ENCODE measurements at places on chromosomes 6 and 20. TPM values are rescaled to one million over a fixed set of nuclear protein-coding genes. Genes with fewer than 3 reads are reported as not detected.

C20orf96 gene
- 3.7 TPM for total RNA-seq

PLEKHG1 gene
- total RNA-seq: 9.4 TPM

DNA sequence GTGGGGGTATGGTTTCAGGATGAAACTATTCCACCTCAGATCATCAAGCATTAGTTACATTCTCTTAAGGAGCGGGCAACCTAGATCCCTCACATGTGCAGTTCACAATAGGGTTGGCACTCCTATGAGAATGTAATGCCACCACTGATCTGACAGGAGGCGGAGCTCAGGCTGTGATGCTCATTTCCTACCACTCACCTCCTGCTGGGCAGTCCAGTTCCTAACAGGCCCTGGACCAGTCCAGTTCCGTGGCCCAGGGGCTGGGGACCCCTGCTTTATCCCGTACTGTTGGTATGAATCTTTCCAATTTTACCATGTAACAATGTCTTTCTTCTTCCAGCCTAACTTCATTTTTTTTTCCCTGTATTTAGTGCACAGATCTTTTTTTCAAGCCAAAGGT, 94.9 kb downstream of the OGFRL1 start:
- DNase-seq: no peak

PROKR2 gene
- total RNA-seq: not detected

DNA sequence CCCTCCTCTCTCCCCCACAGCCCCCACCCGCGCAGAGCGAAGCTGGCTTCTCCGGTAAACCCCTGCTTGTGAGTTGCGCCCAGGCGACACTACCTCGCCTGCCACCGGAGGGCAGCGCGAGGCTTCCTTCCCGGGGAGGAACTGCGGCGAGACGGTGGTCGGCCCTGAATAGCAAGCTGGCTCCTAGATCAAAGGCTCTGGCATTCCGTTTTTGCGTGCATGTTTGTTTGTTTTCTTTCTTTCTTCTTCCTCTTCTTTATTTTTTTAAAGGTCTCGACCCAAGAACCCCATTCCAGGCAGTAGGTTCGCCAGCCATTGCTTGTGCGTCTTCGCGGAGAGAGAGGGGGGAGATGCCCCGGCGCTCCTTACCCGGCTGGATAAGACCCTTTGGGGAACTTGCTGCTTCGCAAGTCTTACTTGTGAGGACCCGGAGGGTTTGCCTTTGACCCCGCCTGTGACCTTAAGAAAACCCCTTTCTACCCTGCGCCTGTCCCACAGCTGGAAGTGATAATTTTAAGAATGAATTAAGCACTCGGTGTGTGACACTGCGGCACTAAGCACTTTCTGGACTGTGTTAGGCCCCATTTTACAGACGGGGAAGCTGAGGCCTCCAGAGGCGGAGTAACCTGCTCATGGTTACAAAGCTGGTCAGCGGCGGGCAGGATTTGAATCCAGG, 92.7 kb upstream of the SIRPA start:
- DNase-seq: no peak

GRCh38 chr6:34051331-34051919, 94.5 kb downstream of the GRM4 start:
- DNase-seq: no peak

DNA sequence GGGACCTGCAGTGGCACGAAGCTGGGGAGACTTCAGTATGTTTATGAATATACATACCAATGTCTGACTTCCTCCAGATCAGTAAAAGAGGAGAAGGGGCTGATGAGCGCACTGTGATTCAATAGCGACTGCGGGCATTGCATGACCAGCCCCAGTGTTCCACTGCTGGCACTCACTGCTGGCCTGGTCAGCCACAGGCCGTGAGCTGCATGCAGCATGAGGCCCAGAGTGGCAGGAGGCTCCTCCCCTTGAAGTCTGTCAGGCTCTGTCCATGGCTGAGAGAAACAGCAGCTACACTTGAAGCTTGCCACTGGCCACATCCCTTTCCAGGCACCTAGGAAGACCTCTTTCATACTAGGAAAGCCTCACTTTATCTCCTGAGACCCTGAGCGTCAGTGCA, 265.9 kb upstream of the CDYL start:
- no peak for DNase-seq

- DNase-seq: no peak
Observed at GRCh38 chr20:15862178-15862577, 711.1 kb downstream of the KIF16B start.

DNA sequence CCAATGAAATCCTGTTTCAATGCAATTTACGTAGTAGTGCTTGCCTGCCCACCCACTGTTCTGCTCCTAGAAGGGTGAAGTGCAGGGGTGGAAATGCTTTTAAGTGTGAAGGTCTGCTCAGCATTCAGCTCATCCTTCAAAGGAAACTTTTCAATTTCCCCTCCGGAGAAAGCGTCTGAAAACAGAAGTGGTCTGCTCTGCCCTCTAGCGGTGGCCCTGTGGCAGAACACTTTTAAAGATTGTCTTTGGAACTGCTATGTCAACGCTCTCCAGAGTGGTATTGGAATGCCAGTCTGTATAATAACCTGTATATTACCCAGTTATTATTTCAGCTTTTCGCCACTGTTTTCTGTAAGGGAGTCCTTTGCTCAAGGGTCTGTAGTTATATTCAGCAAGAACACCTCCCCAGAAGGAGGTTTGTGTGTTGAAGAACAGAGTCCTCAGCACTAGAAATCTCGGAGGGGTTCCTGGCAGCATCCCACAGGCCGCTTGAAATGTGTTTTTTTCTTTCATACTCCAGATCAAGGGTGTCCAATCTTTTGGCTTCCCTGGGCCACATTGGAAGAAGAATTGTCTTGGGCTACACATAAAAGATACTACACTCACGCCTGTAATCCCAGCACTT, 63.1 kb upstream of the KLHL31 start:
- peak; percentile 34 for DNase-seq

HACE1 gene
- 10.6 TPM for total RNA-seq

- no peak for DNase-seq
Observed at GRCh38 chr6:101544286-101544685, 150.8 kb downstream of the GRIK2 start.

GRCh38 chr6:18334251-18334650, 52.9 kb upstream of the RNF144B start:
- no peak for DNase-seq

DNA sequence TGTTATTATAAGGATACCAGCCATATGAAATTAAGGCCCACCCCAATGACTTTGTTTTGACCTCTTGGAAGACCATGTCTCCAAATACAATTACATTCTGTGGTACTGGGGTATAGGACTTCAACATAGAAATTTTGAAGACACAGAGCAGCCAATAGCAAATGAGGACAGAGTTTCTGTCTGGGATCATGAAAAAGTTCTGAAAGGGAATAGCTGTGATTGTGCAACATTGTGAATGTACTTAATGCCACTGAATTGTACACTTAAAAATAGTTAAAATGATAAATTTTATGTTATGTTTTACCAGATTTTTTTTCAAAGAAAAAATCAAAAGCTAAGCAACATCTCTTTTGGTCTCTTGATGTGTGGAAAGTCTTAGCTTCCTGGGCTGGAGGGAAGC, 27.0 kb upstream of the AGPAT4 start:
- no peak for DNase-seq

AIG1 gene
- total RNA-seq: 6.9 TPM

- no peak for DNase-seq
Observed at GRCh38 chr6:154506582-154506981, 3.9 kb downstream of the CNKSR3 start.

DNA sequence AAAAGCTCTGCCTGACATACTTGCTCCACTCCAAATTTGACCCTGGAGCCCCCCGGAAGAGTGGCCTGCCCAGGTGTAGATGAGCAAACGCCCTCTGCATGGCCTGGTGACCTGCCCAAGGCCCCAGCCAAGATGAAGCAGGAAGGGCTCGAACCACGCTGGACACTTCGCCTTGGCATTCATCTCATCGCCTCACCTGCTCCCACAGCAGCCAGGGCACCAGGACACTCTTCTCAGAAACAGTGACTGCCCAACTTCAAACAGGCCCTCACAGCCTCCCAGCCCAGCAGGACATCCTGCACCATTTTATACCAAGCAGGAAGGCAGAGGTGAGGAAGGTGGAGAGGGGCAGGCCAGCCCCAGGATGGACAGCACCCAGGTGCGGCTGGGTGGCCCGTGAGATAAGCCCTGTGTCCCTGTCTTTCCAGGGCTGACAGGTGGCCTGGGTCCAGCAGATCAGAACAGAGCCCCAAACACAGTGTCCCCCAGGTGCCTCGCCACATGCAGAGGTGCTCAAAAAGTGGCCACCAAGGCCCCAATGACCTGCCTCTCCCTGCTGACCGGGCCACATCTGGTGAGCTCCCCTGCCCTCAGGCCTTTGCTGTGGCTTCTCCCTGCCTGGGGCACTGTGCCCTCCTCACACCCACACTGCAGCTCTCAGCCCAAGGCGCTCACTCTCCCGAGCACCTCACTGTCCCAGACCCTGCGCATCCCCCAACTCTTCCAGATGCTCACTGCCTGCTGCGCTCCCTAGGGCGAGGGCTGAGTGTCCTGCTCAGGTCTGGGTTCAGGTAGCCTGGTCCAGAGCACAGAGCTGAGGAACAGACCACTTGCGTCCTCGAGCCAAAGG, 7.2 kb downstream of the ACSS1 start:
- no peak for DNase-seq

DNA sequence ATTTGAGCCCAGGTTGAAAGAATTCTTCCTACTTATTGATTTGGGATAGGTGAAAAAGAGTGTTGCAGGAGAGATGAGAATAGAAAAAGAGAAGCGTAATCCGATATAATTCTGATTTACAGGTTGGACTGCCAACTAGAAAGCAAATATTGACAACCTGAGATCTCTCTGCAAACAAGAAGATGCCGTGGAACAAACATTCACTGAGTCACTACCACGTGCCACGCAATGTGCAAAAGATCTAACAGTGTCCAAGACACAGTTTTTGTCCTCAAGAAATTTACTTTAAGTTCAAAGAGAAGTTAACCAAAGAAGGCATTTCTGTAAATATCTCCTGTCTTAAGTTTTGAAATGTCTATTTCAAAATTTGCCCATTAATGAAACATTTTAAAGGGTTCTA, 578.0 kb upstream of the ARID1B start:
- DNase-seq: no peak

UBD gene
- total RNA-seq: 2.6 TPM

ZNF451 gene
- total RNA-seq: 48.7 TPM

DNA sequence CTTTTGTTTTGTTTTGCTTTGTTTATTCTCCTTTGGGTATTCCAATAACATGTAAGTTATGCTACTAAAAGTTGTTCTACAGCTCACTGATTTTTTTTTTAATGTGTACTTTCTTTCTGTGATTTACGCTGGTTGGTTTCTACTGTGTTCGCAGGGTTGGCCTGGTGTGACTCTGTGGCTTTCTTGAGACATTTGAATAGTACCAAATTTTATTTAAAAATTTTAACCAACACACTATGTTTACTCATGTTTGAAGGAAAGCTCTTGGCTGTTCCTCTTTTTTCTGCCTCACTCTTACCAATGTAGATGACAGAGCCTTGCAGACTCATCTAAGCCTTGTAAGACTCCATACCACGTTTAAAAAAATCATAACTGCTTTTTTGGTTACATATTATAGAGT, 1784.9 kb upstream of the DEFB115 start:
- DNase-seq: no peak
